ENCODE measurements at places on chromosomes 7 and 10.

DNA sequence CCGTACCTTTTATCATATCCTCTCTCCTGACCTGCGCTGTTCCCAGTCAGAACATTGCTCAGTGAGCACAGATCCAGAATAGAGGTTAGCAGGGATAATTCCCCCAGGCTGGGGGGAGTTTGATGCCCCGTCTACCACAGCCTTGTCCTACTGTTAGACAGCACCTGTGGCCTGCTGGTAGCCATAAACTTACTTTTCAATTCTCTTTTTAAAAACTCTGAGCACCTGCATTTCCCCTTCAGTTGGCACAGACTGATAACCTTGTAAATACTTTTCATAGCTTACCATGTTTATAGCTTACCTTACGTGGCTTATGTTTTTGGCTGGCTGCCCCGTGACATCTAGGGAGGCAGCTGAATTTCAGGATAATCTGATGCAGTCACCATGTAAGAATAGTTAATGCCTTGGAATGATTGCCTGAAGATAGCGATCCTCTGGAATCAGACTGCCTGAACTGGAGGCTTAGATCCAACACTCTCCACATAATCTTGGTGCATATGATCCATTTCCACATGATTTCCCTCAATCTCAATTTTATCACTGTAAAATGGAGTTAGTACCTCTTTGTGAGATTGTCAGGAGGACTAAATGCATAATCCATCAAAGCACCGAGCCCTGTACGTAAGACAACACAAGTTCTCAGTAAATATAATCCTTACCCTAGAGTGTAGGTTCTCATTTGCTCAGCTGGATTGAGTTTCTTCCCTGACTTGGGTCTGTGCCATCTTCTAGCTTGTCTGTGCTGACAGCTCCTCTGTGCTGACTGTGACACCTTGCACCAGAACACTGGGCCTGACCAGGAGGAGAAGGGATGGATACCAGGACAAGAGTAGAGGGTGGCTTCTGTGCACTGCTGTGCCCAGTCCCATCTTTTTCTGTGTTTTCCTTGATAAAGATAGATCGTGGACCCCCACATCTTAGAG, 111.7 kb upstream of the GJD4 start:
- no peak for DNase-seq

- no peak for DNase-seq
Measured at GRCh38 chr7:90850066-90850465, 253.9 kb downstream of the CDK14 start.

DNA sequence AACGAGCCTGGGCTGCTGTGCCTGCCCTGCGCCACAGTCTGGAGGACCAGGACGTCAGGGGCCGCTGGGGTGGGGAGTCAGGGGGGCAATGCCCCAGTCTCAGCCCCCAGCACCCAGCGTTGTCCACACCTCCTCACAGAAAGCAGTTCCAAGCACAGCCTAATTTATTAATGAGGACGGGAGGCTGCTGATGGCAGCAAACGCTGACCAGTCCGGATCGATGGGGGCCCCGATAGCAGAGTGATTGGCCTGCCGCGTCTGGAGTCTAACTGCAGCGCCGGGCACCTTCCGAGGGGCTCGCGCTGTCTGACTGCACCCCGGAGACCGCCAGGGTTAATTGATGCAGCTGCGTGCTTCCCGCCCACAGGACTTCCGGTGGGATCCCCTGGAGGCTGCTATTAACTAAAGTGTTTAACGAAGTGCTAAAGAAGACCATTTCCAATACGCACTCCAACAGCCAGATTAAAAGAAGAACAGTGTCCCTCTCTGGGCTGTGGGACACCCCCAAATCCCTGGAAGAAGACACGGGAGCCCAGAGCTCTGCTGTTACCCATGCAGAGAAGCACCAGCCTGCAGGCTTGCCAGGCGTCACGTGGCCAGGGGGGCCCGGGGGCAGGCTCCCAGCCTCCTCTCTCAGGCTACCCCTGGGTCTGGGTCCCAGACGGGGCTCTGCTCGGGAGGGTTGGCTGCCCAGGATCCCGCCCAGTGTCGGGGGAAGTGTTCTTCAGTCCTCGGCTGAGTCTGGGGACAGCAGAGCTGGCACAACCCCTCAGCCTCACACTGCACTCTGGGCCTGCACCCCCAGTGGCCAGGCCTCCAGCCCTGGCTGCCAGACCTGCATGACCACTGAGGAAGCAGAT, 63.8 kb downstream of the MICALL2 start:
- no peak for DNase-seq

GRCh38 chr10:61835946-61836887, 65.3 kb upstream of the ARID5B start:
- DNase-seq, result no peak

DNA sequence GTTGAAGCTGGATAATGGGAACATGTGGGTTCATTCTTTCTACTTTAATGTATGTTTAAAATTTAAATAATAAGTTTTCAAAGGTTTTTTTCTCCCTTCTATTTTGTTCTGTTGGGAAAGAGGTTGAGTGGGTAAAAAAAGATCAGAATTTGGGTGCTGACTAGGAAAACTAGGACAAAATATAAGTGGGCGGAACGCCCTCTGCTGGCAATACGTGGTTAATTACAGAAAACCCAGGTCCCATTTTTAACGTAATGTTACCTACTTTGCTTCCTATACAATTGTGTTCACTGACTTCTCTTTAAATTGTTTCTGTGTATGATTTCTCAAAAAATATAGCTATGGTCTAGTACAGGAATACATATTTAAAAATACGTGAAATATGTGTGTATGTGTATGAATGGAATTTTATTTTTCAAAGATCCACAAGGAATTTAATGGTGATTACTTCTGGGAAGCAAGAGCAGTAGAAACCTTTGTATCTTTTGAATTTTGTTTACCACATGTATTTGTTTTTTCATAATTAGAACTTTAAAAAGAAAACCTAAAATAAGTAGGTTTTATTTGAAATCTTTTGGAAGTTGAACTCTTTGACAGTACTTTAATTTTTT, 8.7 kb downstream of the ECD start:
- no peak for DNase-seq

DNA sequence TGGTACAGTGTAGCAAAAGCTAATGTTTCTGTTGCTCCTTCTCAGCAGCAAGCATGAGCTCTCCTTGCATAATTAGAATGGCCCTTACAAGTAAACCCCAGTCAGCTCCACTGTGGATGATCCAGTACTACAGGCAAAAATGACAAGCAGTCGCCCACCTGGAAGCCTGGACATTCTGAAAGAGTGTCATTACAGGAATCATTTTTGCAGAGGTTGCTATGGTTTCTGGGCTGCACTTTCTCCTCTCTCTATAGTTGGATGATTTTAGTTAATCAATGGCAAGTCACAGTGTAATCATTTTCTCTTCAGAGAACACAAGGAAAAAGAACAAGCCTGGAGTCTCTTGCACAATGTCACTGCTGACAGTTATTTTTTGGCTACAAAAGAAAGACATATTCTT, 102.9 kb upstream of the MYO3A start:
- DNase-seq, result no peak

DNA sequence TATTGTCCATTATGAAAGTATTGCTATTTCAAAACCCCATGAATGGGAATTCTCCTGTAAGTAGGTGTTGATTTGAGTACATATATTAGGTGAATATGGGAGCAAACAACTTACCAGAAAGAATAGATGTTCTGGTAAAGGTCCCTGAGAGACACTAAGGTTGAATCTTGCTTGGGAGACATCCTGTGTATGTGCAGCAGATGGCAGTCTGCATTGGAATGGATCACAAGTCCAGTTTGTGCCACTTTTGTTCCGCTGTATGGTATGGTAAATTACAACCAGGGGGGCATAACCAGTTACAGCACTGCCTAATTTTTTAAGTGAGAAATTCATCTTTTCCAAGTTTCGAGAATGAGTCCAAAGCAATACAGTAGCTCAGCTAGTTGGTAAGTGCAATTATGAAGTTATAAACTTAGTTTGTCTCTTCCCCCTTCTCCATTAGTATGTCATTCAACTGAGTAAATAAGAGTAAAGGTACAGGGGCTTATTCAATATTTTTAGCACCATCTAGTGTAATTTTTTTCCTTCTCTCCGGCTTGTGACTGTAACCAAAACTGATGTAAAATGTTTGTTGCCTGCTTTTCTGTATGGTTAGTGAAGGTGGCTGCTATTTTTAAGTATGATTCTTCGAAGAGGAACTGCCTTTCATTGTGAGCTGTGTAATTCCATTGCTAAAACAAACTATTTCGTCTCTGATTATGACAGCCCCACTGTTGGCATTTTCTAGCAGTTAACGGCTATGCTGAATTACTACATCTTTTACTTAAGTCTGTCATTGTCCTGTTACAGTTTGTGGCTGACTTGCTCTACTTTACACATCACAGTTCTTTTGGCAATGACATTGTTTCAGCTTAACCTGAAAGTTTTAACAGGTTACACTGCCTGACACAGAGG, 2.8 kb downstream of the MCU start:
- DNase-seq, result no peak

GRCh38 chr7:104296900-104297299, 31.5 kb upstream of the LHFPL3 start:
- no peak for DNase-seq

- DNase-seq, result no peak
Measured at GRCh38 chr7:69122953-69123352, 475.3 kb upstream of the AUTS2 start.

GRCh38 chr10:50648935-50649227, 25.1 kb upstream of the SGMS1 start:
- no peak for DNase-seq

GRCh38 chr7:105816266-105816843, 60.0 kb downstream of the ATXN7L1 start:
- DNase-seq, result no peak

- DNase-seq, result no peak
Measured at GRCh38 chr10:5233324-5233723, 36.7 kb downstream of the AKR1C4 start.
